ENCODE measurements at places on chromosomes 11 and 22. TPM values are rescaled to one million over a fixed set of nuclear protein-coding genes. Genes with fewer than 3 reads are reported as not detected.

DNA sequence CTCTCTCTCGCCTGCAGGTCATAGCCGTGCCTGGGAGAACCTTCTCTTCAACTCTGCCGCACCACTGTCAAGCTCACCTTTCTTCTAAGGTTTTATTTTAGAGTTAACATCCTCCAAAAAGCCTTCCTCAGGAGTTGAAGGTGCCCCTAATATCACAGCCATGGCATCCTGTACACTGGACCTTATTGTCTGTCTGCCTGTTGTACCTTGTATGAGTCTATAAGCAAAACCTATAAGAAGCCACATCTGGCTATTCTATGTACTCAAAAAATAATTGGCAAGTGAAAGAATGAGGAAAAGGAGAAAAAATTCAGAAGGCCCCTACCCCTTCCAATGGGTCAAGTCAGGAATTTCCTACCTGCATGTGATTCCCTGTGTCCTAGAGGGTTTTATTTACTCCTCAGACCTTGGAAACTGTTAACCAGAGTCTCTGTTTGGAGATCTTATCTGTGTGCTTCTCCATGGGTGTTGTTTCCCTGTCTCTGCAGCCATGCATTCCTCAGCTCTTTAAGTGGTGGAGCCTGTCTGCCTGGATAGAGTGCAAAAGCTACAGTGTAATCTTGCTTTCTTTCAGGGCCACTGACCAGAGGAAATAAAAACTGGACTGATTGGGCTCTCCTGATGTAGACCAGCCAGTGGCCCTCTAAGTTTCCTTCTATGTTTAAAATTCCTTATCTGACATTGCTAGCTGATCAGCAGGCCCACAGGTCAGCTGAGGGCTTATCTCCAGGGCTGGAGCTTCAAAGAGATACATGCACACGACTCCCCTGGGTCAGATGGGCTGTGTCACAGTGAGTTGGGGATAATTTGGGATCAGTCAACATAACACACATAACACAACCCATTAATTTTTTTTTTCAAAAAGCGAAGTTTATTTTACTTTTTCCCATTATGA is 37.6 kb upstream of the TMEM135 start:
- peak; percentile 20 for DNase-seq

DNA sequence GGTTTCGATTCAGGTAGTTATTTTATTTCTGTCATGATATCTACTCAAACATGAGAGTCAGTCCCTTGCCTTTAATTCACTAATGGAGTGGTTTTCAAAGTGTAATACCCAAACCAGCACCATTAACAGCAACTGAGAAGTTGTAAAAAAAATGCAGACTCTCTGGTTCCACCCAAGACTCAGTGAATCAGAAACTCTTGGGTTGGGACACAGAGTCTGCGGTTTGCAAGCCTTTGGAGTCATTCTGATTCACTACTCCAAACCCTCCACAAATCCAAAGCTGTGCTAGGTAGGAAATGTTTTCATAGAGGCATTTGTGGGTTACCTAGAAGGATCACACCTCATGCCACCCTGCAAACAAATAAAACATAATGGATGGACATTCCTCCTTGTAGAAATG is 340.1 kb downstream of the NTM start:
- DNase-seq = no peak

Gene P2RY2
- 2.0 TPM for total RNA-seq

GRCh38 chr11:62832336-62833234 is at the start of gene TEX54:
Gene TEX54 (minus strand): TSS chr11:62832841.
- peak; percentile 55 for DNase-seq

Gene OR5A2
- not detected for total RNA-seq

DNA sequence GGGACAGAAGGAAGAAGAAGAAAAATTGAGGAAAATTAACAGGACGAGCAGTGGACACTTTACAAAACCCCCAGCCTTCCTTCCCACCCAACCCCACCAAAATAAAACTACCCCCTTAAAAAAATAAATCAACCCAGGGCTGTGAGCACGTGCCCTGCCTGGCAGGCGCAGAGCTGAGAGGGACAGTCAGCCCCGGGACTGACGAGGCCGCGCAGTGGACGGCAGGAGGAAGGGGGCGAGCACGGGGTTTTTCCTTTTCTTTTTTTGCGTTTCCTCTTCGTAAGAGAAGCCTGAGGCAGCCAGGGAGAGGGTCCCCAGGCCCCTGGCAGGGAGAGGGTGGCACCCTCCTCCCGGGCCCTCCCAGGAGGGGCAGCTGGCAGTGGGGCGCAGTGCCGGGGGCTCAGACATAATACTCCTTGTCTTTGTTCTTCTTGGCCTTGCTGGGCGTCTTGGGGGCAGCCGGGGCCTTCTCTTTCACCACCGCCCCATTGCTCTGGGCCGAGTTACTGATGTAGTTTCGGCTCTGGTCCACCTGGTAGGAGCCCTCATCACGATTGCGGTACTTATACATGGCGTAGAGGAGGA is 15.9 kb downstream of the SLC22A12 start:
- DNase-seq = no peak

DNA sequence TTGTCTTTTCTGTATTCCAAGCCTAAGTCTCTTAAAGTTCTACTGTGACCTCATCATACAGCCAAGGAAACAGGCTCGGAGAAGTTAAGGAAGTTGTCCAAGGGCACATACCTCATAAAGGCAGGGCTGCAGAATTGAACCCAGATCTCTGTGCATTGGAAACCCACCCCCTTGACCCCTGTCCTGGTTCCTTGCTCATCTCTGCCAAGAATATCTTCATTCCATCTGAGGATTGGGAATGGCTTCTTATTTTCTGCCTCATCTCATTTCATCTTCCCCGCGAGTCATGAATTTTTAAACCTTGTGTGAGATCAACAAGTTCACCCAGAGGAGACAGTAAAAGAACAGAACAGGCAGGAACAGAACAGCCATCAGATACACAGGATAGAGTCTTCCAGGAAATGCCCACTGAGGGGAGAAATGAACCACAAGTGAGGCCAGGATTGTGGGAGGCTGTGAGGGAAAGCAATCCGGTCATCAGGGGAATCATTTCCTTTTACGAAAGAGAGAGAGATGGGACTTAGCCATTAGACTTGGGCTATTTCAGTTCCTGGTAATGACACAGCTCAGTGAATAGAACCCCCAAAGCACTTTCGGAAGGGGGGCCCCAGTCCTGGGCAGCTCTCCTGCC is 34.4 kb upstream of the LRRC10B start:
- DNase-seq = no peak

DNA sequence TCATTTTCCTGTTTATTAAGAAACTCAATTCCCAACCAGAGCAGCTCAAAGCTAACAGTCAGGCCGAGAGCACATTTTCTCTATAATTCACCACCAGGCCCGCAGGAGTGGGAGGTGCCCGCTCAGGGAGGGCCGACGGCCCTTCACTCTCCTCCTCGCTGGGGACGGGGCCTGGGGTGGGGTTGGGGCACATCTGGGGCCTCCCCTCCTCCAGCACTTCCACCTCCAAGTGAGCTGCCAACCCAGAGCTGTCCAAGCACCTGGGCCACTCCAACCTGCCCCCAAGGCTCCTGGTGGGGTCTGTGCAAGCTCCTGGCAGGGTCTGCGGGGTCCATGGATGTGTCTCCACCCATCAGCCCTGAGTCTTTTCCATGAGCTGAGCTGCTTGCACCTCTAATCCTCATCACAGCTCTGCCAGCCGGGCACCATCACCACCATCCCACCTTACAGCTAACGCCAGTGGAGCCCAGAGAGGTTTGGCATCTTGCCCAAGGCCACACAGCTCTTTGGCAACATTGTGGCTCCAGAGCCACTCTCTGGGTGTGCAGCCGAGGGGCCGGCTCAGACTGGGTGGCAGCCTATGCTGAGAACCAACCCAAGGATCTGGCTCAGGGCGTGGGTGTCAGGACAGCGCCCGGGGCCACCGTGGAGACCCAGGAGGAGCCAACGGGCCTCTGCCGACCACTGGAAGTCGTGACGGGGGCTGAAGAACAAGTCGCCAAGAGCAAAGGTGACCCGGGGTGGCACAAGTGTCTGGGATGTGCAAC is 193.5 kb downstream of the BRD1 start:
- DNase-seq = no peak

DNA sequence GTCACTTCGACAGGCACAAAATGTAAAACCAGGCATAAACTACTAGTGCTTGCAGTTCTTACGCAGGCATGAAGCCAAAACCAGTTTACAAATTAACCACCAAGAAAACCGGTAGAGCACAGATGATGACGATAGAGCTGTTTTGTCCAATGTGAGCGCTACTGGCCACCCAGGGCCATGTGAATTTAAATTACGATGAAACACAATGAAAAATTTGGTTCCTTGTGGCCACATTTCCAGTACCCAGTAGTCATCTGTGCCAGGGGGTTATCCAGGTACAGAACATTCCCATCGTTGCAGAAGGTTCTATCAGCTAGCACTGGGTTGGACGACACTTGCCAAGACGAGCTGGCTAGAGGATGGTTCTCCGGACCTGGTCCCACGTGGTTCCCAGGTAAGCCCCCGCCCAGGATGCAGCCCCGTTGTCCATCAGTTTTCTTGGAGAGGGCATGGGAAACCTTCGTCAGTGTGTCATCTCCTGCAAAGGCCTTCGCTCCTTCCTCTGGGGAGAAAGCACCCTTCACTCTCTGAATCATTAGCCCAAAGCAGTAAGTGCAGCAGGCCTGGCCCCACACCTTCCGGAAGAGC is 1.1 kb upstream of the CD81 start:
- peak; percentile 75 for DNase-seq

DNA sequence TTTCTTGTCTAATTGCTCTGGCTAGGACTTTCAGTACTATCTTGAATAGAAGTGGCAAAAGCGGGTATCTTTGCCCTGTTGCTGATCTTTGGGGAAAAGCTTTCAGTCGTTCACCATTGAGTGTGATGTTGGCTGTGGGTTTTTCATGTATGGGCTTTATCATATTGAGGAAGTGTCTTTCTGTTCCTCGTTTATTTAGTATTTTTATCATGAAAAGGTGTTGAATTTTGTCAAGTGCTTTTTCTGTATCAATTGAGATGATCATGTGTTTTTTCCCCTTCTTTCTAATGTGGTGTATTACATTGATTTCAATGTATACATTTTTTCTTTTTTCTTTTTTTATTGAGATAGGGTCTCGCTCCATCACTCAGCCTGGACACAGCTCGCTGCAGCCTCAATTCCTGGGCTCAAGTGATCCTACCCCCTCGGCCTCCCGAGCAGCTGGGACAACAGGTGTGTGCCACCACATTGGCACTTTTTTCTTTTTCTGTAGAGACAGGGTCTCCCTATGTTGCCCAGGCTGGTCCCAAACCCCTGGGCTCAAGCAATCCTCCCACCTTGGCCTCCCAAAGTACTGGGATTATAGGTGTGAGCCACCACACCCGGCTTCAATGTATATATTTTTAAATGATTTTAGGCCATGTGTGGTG is 5.3 kb upstream of the GNB1L start:
- no peak for DNase-seq

Gene APOA1
- 16.8 TPM for total RNA-seq

Gene SLC37A2
- 2.0 TPM for total RNA-seq

DNA sequence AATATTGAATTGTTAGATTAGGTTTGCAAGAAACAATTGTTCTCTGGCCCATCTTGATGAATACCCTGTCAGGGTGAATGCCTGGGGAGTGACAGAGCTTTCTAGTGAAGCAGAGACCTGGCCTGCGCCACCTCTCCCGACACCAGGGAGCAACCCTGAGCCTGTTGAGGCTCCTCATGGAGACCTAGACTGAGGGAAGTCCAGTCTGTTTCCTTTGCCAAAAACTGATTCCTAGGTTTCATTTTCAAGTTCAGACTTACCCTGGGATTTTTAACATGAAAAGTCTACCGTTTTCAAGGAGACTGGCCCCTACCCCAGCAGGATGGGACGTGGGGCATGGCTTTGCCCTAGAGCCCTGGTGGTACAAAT is 173.7 kb upstream of the SORL1-AS1 start:
- DNase-seq = no peak

DNA sequence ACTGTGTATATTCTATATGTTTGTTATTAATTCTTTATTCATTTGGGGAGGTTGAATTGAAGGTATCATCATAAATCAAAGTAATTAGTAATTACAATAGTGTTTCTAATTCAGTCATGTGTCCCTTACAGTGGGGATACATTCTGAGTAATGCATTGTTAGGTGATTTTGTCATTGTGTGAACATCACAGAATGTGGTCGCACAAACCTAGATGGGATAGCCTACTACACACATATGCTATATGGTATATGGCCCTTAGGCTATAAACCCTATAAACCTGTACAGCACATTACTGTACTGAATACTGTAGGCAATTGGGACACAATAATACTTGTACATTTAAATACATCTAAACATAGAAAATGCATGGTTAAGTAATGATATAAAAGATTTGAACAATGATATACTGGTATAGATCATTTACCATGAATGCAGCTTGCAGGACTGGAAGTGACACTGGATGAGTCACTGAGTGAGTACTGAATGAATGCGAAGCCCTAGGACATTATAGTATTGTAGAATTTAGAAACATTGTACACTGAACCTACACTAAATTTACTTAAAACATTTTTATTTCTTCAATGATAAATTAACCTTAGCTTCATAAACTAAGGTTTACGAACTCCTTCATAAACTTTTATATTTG is 936.2 kb upstream of the CHORDC1 start:
- DNase-seq = no peak

Gene GSTP1
- 454 TPM for total RNA-seq

DNA sequence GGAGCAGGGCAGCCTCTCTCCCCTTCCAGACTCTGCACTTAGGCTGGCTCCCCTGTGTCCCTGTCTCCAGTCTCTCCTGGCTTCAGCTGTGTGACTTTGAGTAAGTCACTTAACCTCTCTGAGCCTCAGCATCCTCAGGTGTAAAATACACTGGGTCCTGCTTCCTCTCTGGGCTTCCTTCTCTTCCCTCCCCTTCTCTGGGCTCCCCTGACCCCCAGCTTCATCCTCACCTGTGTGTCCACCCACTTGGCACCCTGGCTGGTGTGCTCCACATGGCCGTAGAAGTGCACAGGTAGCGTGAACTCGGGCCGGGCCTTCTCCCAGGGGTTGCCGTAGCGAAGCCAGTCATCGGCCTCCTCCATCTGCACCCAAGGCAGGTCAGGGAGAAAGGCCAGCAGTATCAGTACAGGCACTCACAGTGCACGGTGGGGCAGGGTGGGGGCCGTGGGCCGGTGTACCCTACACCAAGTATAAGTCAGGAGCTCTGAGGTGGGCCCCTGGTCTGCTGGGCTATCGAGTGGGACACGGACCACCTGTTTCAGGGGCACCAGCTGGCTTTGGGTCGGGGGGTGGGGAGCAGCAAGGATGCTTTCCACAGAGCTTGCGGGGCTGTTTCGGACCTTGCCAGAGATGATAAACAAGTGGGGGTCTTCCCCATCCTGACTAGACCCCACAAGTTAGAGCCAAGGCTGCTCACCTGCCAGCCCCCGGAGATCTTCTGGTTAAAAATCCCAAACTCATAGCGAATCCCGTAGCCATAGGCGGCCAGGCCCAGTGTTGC is 2.0 kb downstream of the PYGM start:
- no peak for DNase-seq

DNA sequence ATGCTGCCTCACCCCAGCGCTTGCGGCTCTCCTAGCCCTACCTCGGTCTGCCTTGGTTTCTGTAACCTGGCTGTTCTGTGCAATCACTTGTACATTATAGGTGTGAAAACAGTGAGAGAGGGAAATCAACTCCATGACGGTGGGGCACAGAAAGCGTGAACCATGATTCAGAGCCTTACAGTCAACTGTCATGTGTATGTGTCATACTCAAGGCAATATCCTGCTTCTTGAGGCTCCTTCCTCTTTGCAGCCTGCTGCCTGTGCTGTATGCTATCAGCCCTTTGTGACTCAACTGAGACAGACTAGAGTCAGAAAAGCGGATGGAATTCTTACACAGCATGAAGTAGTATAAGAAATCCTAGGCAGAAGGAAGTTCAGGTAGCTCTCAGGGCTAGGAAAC is 2.1 kb downstream of the NRIP3 start:
- DNase-seq = no peak

GRCh38 chr11:108997826-108998225 is 333.0 kb downstream of the DDX10 start:
- DNase-seq = no peak

Gene C11orf86
- not detected for total RNA-seq

Measured in body of pancreas (tissue), 4 donors.